ENCODE measurements at places on chromosomes 5 and 9. TPM values are rescaled to one million over a fixed set of nuclear protein-coding genes. Genes with fewer than 3 reads are reported as not detected.

The TLR4 gene
- 129 TPM for total RNA-seq

DNA sequence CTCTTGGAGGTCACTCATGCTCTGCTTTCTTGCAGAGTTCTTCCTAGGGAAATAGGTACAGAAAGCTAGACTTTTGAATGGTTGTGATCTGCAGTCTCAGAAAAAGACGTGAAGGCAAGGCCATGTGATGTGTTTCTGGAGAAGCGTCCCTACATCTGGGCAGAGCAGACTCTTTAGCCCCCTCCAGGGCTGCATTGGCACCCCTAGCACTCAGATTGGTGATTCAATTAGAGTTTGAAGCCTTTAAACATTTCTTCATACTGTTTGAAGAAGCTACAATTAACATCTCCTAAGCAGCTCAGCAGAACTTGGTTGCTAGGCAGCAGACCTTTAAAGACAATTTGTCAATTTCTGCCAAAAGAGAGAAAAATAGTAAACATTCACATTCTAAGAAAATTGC, 21.6 kb downstream of the JADE2 start:
- DNase-seq: no peak

The STK32A gene
- 7.7 TPM for total RNA-seq

The IRF1 gene
- total RNA-seq: 172 TPM

GRCh38 chr5:174837919-174838902, 113.8 kb downstream of the MSX2 start:
- no peak for DNase-seq

DNA sequence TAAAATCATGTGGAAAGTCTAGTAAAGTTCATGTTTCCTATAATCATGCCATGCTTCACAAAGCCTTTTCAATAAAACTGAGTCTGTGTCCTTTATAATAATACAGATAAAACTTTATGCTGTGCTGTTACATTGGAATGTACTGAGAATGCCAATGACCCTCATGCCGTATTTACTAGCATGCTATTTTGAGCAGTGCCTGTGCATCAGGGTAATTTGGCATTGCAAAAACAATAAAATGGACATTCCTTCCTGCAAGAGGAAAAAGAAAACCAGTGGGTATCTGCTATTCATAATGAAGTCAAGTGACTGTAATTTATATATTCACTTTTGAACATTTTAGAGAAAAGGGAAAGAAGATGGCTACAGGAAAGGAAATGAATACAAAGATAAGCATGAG, 159.0 kb downstream of the PBX3 start:
- no peak for DNase-seq

DNA sequence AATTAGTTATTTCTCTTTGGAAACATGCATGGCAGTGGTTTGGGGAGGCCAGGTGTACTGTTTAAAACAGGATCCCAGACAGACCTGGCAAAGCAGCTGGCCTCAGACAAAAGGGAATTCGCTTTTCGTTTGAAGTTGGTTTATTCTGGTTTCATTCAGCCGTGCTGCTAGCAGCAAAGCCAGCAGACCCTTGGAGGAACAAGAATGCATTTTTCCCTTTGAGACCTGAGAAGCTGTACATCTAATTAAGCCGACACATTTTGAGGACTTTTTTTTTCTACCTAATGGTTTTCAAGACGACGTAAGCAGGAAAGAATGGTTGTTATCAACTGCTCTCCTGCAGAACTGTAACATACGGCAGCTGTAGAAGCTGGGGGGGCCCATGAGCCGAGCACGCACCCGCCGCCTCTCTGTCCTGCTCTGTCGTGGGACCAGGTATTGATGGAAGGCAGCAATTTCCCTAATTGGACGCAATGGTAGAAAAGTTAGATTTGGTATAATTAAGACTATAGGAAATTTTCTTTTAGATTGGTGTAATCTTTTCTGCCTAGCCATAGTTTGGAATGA, 13.6 kb downstream of the PLEKHG4B start:
- no peak for DNase-seq
